ENCODE measurements at places on chromosomes 1 and 21.

GRCh38 chr1:53971718-53972117, 25.6 kb downstream of the LRRC42 start:
- no peak for DNase-seq

DNA sequence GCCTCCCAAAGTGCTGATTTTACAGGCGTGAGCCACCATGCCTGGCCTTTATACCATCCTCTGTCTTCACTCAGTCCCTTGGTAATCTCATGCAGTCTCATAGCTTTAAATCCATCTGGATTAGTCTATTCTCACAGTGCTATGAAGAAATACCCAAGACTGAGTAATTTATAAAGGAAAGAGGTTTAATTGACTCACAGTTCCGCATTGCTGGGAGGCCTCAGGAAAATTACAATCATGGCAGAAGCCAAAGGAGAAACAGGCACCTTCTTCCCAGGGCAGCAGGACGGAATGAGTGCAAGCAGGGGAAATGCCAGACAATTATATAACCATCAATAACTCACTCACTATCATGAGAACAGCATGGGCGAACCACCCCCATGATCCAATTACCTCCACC, 49.1 kb upstream of the CPLANE2 start:
- DNase-seq: no peak

DNA sequence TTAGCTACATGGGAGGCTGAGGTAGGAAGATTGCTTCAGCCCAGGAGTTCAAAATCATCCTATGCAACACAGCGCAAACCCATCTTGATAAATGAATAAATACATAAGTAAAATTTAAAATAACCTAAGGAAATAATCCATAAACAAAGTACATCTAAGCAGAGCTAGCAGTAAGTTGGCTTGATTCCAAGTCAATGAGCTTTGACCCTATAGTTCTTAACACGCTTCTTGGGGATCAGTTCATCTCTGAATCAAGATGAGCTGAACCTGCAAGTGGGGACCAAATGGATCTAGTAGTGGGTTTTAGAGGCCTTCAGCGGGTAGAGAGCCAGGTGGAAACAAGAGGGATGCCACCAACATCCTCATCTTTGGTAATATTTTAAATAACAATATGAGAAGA, 31.5 kb upstream of the PHGDH start:
- no peak for DNase-seq

DNA sequence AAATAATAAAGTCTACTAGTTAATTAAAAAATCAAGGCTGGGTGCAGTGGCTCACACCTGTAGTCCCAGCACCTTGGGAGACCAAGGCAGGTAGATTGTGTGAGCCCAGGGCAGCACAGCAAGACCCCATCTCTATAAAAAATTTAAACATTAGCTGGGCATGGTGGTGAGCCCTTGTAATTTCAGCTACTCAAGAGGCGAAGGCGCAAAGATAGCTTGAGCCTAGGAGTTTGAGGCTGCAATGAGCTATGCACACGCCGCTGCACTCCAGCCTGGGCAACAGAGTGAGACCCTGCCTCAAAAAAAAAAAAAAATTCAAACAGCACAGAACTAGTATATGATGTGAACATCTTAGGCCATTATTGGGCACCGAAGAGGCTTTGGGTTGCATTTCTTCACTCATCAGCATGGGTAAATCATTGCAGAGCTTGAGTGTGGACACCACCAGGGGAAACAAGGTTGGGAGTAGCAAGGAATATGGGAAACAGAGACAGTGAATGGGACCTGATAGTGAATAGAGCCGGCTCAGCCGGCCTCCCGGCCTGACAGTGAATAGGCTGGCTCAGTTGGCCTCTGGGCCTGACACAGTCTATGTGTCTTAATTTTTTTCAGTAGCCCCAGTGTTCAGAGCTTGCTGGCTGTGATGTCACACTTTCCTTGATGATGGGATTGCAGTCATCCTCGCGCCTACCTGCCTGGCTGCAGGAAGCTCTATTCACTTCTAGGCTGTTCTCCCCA, 89.1 kb upstream of the ERRFI1 start:
- DNase-seq: no peak

GRCh38 chr21:45285266-45285931, 2.3 kb downstream of the POFUT2 start:
- no peak for DNase-seq
